ENCODE measurements at places on chromosomes 1 and 21. TPM values are rescaled to one million over a fixed set of nuclear protein-coding genes. Genes with fewer than 3 reads are reported as not detected.

DNA sequence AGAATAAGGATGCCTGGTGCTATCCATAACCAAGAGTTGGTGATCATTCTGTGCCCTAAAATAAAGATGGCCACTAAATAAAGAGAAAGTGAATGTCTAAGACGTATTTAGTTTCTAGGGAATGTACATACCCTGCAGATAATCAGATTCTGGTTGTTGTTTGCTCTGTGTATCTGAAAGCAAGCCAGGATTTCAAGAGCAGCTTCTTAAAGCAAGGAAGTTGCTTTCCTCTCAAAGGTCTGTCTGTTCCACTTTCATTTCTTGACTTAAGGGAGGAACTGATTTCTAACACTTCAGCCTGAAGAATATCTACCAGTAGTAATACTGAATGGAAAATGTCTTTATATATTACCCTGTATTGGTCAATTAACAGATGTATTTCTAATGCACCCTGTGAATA is 88.8 kb downstream of the KIF1B start:
- no peak for DNase-seq

DNA sequence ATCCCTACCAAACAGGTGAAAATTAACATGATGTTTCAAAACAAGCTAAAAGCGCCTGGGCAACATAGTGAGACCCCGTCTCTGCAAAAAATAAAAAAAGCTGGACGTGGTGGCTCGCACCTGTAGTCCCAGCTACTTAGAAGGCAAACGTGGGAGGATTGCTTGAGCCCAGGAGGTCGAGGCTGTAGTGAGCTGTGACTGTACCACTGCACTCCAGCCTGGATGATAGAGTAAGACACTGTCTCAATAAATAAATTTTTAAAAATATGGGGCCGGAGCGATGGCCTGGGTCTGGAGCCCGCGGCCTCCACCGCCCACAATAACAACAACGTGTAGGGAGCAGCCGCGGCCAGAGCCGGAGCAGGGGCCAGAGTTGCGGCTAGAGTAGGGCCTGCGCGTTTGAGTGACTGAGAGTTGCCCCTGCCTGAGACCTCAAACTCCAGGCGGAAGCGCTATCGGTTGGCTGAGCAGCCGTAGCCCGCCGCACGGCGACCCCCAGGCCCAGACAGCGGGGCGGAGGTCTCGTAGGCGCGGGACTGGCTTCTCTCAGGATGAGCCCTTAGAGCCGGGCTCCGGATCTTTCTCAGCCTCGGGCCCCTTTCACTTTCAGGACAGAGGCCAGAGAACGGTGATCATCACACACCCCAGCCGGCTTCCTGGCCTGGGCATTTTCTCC is 41.4 kb downstream of the ZMYM1 start:
- DNase-seq = no peak

- no peak for DNase-seq
Measured at GRCh38 chr1:235919127-235919832, 52.6 kb upstream of the LYST start.

DNA sequence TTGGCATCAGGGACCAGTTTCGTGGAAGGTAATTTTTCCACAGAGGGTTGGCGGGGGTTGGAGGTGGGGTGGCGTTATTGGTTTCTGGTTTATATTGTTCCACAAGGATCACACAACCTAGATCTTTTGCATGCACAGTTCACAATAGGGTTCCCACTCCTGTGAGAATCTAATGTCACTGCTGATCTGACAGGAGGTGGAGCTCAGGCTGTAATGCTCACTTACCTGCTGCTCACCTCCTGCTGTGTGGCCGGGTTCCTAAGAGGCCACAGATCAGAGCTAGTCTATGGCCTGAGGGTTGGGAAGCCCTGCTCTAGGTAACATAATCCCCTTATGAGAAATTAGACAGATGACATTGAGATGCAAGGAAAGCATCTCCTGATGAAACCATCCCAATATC is 12.6 kb downstream of the GBP5 start:
- no peak for DNase-seq

The S100A14 gene
- 2,146 TPM for total RNA-seq

All from esophagus squamous epithelium (tissue), 5 donors.